ENCODE measurements at places on chromosomes 11 and 22. TPM values are rescaled to one million over a fixed set of nuclear protein-coding genes. Genes with fewer than 3 reads are reported as not detected.

The PRSS23 gene
- total RNA-seq: 1.4 TPM

DNA sequence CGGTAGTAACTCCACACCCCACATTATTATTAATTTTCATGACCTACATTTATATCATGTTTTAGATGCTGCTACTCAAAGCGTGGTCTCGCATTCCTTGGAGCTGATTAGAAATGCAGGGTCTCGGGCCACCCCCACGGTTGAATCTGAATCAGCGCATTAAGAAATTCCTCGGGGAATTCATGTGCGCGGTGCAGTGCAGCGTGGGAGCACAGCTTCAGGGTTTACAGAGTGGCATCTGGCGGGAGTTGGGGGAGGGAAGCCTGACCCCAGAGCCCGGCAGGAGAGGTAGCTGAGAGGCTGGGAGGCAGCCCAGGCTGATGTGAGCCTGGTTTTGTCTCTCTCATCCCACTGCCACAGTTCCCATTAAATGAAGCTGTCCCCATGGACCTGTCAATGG lies 48.1 kb upstream of the DAGLA start:
- DNase-seq: no peak

DNA sequence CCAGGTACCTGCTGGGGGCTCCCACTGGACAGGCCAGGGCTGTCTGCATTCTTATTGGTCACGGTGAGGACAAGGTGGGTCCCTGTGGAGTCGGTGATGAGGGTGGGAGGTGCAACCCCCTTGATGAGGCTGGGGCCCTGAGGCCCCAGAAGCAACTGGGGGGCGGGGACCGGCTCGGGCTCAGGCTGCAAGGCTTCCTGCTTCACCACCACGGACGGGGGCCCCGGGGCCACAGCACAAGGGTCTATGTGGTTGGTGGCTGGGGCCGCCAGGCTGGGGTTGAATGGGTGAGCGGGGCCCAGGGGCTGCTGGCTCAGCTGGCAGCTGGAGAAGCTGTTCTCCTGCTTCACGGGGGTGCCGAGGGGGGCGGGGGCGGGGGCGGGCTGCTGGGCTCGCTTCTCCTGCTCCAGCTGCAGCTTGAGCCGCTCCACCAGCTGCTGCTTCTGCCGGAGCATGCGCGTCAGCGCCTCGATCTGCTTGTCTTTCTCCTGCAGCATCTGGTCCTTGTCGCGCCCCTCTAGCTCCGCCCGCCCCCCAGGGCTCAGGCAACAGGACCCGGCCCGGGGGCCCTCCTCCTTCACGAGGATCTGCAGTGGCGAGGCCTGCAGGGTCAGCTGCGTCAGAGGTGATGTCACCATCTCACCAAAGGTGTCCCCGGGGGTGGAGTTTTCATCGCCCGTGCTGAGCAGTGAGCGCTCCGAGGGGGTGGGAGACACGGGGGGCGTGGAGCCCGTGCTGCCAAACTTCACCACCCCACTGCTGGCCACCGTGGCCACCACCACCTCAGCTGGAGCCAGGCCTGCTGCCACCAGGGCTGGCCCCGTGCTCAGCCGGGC lies 48.2 kb downstream of the SGSM3 start:
- DNase-seq: peak; percentile 69

- peak; percentile 45 for DNase-seq
Measured at GRCh38 chr11:63884196-63884932, 32.6 kb downstream of the RCOR2 start.

The APOBEC3H gene
- total RNA-seq: 7.1 TPM

The PHF21A gene
- total RNA-seq: 40.4 TPM

The BANF1 gene
- total RNA-seq: 267 TPM

DNA sequence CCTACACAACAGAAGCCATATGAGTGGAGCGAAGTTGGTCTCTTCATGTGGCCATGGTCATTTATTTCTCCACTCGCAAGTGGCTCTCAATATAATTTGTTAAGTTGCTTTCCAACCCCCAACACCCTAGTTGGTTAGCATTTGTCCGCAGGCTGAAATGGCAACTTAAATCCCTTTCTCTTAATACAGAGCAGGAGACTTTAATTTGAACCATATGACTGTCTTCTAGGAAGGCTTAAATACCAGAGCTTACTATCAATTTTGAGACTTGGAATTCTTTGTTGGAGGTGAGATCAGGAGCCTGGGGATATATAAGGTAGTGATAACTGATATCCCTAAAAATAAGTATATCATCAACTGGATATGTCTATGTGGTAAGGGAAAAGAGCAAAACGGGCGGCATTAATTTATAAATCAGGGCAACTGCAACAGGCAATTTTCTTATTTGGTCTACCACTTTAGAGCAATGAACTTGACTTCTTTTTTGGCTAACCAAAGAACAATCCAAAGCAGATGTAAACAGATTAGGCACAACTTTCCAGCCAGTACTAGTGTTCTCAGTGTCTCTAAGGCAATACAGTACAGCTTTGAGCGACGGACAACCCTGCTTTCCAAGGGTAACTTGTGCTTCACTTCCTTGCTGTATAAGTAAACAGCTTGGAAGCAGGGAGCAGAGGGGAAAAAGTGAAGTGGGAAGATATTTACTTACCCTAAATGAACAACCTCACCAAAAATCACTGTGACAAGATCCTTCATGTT lies 74.7 kb upstream of the APOA1 start:
- DNase-seq: no peak

DNA sequence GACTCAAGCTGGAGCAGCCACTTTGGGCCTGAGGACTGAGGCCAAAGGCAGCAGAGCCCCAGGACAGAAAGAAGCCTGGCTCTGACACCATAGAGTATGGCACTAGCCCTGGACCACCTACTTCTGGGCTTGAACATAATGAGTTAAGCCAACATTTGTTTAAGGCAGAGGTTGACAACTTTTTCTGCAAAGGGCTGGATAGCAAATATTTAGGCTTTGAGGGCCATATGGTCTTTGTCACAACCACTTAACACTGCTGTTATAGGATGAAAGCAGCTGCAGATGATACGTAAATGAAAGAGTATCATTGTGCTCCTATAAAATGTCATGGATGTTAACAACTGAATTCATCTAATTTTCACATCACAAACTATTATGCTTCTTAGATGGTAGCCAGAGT lies 16.6 kb downstream of the OSBP start:
- DNase-seq: no peak

- no peak for DNase-seq
Measured at GRCh38 chr11:124446916-124447315, 1.4 kb upstream of the OR8B8 start.

The NPTXR gene
- 0.69 TPM for total RNA-seq

DNA sequence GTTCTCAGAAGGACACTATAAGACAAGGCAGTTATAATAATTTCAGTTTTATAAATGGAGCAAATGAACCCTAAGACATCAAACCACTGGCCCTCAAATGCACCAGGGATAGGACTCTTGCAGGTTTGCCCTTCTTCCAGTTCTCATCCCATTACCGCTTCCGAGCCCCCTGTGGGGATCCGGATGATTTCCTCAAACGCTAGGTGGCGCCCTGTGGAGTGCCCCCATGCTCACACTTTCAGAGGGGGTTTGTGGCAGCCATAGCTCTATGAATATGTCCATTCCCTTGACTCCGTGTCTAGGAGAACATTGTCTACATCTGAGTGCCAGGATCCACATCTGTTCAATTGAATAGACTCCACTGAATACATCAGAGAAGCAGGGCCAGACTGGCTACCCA lies 816.3 kb downstream of the NTM start:
- DNase-seq: no peak

GRCh38 chr22:38246692-38247091 lies 26.1 kb downstream of the TMEM184B start:
- no peak for DNase-seq

The PLAAT5 gene
- 0.16 TPM for total RNA-seq

- no peak for DNase-seq
Measured at GRCh38 chr22:17569971-17570511, 6.7 kb downstream of the SLC25A18 start.

The MRGPRX4 gene
- total RNA-seq: not detected

GRCh38 chr11:68841718-68842426 lies at the start of gene CPT1A:
TSS of gene CPT1A (minus strand) at chr11:68841916. CDS start at chr11:68815474, 26,442 bp downstream.
- DNase-seq: peak; percentile 72

DNA sequence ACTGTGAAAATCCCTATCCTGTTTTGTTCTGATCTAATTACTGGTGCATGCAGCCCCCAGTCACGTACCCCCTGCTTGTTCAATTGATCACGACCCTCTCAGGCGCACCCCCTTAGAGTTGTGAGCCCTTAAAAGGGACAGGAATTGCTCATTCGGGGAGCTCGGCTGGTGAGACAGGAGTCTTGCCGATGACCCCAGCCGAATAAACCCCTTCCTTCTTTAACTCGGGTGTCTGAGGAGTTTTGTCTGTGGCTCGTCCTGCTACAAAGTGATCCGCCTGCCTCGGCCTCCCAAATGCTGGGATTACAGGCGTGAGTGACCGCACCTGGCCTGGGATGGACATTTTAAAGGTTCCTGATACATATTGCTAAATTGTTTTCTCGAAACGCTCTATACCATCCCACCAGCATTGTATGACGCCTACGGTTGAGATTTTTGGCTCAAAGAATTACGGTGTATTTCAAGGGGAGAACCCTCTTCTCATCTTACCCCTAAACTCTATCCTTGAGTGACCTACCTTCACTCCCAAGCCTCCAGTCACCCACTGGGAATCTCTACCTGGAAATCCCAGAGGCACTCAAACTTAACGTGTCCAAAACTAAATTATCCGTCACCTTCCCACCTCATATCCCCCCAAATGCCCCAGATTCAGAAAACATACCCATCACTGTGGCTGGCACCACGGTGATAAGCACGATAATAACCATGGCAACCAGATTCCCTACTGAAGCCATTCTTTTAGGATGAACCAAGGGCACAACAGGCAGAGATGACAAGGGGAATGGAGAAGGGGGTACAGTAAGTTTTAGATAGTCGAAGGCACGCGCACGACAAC lies 789 bp upstream of the POLA2 start:
- DNase-seq: no peak

- no peak for DNase-seq
Measured at GRCh38 chr11:112195951-112196351, 20.6 kb downstream of the BCO2 start.

The MYOD1 gene
- total RNA-seq: not detected

DNA sequence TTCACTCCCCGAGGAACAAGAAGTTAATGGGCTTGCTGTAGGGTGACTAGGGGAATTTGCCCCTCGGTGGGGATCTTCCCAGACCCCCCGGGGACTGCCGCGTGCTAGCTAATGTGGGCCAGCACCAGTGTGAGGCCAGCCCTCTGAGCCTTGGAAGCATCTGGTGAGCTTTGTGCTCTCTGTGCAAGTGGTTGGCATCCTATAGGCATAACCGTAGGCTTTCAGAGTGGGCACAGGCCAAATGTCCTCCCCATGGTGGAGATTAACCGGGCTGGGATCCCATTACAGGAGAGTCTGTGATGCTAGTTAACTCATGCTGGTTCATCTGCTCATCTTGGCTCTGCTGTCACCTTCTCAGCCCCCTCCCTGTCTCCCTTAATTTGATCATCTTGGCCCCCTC lies 125.7 kb downstream of the TRIM29 start:
- DNase-seq: no peak

The CRYBB1 gene
- total RNA-seq: not detected

DNA sequence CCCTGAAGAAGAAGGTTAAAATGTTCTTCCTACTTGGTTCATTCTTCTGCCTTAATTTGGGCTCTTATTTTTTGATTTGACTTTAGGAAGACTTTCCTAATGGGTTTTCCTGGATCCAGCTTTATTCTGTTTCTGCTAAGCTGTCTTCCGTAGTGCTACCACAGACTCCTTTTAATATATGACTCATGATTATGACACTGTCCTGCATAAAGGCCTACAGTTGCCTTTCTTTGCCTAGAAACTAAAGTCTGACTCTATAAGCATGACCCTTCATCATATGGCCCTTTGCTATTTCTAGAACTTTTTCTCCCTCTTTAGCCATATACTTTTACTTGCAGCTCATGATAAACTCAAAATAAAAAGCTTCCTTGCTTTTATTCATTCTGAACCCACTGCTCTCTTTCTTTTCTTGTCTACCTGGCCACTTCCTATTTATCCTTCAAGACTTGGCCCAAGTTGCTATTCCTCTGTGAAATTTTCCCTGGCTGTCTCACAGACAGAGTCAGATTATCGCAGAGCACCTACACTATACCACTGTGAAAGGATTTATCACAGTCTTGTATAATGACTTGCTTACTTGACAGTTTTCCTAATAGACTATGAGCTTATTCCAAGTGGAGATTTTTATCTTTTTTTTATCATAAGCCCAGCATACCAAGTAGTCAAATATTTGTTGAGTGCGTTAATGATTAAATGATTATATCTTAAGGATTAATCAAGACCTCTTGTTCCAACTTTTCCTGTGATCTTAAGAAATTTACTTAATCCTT lies 24.7 kb downstream of the TBCEL start:
- DNase-seq: no peak

DNA sequence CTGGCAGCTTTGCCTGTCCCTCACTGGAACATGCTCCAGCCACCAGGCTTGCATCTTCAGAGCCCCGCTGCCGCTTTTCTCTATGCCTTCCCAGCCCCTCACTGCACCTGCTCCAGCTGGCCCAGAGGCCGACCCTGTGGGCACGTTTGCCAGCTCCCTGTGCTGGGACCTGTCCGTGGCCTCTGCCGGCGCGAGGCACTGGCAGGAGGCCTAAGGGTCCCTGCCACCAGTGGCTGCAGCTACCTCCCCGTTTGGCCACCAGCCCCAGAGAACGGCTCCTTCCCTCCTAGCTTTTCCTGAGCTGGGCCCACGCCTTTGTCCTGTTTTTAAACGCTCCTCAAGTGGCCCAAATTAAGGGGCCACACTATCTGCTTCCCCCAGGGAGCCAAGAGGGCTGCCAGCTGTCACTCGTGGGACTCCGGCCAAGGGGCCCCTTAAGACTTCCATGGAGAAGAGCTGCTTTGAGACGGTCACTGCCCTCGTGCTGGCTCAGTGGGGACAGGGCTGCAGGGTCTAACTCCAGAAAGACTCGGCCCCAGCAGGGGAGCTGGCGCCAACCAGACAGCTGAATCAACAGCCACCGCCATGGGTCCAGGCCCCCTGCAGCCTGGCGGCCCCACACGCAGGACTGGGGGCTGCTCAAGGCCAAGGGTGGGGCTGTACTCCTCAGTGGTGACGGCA lies 24.6 kb upstream of the WNT7B start:
- peak; percentile 1 for DNase-seq

The RGL4 gene
- total RNA-seq: 11.9 TPM
